ENCODE measurements at places on chromosomes 13 and 19. TPM values are rescaled to one million over a fixed set of nuclear protein-coding genes. Genes with fewer than 3 reads are reported as not detected.

- DNase-seq, result peak; percentile 68
These were observed 202.9 kb downstream of the ATP8A2 start for GRCh38 chr13:25574437-25575411.

- no peak for DNase-seq
These were observed 123.9 kb downstream of the SLITRK6 start for GRCh38 chr13:85675151-85675907.

CGB2 gene
- not detected for total RNA-seq

- no peak for DNase-seq
These were observed 17.2 kb upstream of the CRTC1 start for GRCh38 chr19:18666317-18666716.

- DNase-seq, result no peak
These were observed 8.4 kb downstream of the ZNF763 start for GRCh38 chr19:11973019-11973810.

PDX1 gene
- total RNA-seq, result not detected

ZNF264 gene
- 16.1 TPM for total RNA-seq

GRCh38 chr19:1400281-1401137, 833 bp downstream of the GAMT start:
- no peak for DNase-seq

DNA sequence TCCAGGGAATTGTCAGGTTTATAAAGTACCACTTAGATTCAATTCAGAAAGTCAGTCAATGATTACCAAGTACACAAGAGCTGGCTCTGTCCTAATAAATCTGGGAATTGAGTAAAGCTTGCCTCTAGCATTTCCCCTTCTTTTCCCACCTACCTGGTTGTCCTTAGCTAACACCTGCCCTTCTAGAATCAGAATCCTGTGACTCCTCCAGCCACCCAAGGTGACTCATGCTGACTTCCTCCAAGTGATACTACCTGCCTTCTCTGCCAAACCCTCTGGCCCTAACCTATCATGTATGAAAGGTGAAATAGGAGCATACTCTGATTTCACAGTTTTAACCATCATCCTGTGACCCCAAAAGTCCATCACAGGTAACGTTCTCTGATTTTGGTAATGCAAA, 151.2 kb downstream of the DIAPH3 start:
- no peak for DNase-seq

SERPINE3 gene
- total RNA-seq, result not detected

DNA sequence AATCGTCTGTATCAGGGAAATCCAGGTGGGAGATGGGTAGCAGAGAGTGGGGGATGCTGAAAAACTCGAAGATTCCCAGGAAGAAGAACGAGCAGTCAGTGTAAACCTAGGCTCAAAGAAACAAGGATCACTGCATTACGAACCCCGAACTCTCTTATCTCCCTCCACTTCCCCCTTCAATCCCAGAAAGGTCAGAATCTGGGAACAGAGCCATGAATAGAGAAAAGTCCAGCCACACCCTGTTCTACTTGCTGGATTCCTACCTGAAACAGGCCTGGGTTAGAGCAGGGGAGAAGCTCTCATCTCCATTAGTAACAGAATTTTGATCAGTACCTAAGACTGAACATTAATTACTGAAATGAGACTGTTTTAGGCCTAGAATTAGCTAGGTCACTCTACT, 24.4 kb downstream of the EPSTI1 start:
- DNase-seq, result no peak

All from activated T-helper 1 cell treated with anti-CD3 and anti-CD28 coated beads, Interleukin-12 subunit alpha, Interleukin-12 subunit beta, Interleukin-2, Interleukin-4 antibody, amounts not matched to agents 30 ng/mL and 10 ng/mL and 1 ng/mL, durations not matched to agents 14 hours and 24 hours and 36 hours (primary cell).